Myocyte (in vitro differentiated cells): ENCODE measurements at places on chromosomes 1 and 21. TPM values are rescaled to one million over a fixed set of nuclear protein-coding genes. Genes with fewer than 3 reads are reported as not detected.

The AMY1C gene
- not detected in 2 replicates for total RNA-seq

- DNase-seq = peak; percentile 41
Measured at GRCh38 chr1:86648255-86648654, 56.1 kb upstream of the SH3GLB1 start.

DNA sequence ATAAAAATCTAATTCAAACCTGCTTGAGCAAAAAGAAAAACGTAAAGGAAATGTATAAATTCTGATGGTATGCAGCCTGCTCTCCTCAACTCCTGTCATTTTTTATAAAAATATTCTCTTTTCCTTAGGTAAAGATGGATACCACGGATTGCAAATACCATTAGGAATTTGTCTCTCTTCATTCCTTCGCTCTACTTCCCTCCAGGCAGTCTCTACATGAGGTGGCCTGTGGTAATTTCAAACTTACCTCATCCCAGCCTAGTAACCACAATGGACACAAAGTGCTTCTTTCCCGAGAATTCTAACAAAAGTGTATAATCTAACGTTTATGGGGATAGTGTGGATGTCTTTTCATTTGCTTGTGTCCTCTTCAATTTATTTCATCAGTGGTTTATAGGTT is 239.5 kb upstream of the LRRC7 start:
- no peak for DNase-seq

DNA sequence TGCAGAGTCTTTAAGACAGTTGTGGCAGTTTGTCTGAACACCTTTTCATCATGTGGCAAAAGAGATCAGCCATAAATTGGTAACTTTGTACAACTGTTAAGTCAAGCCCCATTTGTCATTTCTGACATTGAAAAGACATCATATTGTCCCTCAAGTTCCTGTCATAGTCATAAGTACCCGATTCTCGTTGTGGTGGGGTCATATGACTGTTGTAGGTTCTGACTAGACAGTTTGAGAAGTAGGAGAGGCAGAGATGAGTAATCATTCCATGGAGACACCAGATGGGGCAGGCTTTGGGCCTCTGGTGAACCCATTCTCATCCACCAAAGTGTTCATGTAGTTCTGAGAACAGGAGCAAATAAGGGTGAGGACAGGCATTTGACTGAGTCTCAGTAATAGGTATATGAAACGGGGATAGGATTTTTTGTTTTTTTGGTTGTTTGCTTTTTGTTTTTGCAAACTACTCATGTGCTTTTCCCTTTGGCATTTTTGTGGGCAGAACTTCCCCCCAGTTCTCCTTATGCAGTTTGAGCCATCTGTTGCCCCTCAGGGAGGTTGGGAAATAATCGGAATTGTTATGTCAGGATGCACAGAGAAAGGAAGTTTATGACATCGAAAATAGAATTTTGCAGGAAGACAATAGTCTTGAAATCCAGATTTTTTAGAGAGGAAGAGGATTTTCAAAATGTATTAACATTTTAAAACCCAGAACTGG is 86.9 kb upstream of the KCNE2 start:
- peak; percentile 39 for DNase-seq

The TSPAN1 gene
- total RNA-seq = 2.5 and 3.6 TPM in 2 replicates

The AUNIP gene
- total RNA-seq = 0.70 and 2.3 TPM in 2 replicates

DNA sequence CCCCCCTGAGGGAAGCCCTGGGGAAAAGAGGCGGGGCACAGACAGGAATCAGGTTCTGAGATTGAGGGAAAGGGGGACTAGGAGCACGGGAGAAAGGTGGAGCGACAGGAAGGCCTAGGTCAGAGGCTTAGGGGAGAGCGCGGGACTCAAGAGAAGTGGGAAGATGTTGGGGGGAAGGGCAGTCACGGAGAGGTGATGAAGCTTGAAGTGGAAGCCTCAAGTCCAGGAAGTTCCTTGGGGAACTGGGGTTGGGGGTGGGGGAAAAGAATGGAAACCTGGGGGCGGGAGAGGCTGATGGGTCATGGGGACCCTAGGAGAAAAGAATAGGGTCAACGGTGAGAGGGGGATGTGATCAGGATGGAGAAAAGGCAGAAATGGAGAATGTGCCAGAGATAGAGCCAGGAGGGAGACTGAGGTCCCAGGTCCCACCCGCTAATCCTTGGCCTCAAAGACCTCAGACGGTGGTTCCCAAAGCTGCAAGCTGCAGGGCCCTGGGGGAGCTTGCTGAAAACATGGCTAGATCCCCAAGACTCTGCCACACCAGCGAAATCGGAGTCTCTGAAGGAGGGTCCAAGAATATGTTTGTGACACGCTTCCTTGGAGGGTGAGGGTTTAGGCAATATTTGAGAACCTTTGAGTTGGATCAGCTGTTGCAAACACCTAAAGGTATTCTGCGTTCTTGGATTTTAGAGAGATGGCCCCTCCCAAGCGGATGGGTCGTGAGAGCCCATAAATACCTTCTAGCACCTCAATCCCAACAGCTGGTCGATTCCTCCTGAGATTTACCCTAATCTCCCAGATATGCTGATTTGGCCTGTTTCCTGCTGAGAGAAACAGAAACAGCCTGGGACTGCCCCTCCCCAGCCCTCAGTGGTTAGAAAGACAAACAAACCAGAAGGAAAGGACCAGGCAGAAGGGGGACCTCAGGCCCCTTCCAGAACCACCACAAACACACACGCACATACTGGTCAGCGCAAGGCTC is 3.6 kb downstream of the C1orf232 start:
- DNase-seq = no peak

DNA sequence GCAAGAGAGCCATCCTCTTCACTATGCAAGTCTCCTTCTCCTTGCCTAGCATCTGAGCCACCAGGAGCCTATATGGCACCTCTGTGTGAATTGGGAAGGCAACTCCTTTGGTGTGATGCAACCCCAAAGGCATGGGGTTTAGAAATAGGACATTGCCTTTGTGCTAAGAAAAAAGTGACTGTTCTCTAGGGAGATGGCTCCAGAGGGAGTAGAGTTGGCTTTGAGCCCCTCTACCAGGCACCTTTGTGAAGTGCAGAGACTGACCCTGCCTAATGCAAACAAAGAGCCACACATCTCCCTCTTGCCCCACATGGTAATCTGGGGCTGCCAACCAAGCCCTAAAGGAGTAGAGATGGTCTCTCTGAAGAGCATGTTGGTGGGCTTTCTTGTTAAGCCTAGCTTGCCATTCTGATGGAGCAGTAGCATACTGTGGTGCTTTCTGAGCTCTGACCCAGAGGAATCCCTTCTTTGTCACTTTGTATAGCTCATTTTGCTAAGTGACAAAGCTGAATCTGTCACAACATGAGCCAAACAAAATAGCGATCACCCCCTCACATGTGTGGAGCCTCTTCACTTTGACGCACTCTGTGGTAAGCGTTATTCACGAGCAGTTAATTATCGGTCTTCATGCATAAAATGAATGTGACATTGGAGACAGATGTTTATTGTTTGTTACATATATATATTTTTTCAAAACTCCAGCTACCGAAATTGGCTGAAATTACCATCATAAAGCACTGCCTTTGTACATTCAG is 74.4 kb downstream of the RWDD3 start:
- no peak for DNase-seq

GRCh38 chr1:115090186-115090490 is 835 bp upstream of the TSPAN2 start:
- DNase-seq = no peak

The PDC gene
- not detected in 2 replicates for total RNA-seq

GRCh38 chr1:187568067-187568466 is 739.3 kb downstream of the PLA2G4A start:
- DNase-seq = no peak

DNA sequence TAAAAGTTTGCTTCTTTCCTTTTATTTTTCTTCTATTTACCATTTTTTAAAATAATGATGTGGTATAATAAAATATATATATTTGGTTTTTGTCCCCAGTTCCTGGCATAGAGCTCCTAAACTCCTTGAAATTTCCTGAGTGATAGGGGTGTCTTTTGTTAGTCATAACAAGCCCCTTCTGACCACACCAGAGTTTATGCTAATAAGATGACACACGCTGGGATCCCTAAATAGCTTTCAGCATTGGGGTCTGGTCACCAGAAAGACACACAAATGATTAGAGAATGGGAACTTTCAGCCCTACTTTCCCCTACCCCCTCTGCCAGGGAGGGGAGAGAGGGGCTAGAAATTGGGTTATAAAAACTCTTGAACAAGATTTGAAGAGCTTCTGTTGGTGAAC is 56.2 kb downstream of the COL24A1 start:
- DNase-seq = no peak

DNA sequence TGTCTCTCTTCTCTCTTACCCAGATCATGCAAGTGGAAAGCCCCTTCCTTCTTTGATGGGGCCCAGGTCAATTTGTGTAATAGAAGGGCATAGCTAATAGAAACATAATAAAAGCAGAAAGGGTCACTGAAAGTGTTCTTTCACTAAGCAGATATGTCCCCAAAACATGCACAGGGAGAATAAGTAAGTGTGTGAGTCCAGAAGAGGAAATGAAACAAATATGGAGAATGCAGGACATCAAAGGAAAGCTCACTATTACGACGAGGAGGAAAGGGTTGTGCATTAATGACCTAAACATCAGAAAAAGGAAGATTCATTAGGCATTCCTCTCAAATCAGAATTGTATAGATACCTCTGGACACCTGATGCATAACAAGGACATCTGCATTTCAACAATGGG is 81.4 kb upstream of the SMYD2 start:
- DNase-seq = no peak

The PAPPA2 gene
- total RNA-seq = 0.52 and 0.75 TPM in 2 replicates

The LEPR gene
- 19.4 TPM in 2 replicates for total RNA-seq

GRCh38 chr1:185495898-185496297 is 178.9 kb upstream of the IVNS1ABP start:
- DNase-seq = peak; percentile 26

DNA sequence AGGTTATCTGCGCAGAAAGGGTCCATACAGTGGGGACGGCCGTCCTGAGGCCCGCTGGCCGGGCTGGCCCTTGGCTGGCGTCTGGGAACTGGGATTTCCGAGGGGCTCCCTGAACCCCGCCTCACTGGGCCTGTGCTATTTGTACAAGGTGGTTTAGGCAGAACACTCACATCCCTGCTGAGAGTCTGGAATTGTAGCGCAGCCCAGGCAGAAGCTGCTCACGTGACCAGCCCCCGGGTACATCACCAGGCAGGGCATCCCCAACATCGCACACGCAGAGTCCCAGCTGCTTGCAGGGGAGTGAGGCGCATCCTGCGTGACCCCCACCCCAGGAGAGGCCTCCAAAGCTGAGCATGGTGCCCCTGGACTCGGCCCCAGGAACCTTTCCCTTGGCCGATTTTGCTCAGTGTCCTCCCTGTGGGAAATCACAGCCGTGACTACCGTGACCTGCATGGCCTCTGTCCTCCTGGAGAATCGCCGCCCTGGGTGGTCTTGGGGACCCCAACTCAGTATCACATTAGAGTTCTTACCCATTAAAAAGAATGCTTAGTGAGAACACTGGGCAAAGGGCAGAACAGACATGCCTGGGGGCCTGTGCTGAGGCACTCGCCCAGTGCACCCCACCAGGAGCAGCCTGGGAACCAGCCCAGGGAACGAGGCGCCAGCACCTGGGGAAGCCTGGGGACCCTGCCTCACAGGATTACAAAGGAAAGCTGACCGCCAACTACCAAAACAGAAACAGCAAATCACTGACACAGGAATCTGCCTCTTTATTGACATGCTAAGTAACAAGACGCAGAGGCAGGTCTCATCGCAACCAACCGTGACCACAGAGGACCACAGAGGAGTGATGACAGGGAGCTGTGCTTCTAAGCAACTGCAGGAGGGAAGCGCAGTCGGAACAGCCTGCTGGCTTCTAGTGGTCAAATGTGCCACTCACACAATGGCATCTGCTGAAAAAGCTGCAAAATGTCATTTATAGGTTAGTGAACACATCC is 33.5 kb downstream of the UBE2G2 start:
- DNase-seq = no peak
